RPMI7951 (cell line): ENCODE measurements at places on chromosomes 2 and 18. TPM values are rescaled to one million over a fixed set of nuclear protein-coding genes. Genes with fewer than 3 reads are reported as not detected.

Gene R3HDM1
- 9.6 and 13.8 TPM in 2 replicates for total RNA-seq

Gene FBXO15
- total RNA-seq = 0.96 and 2.3 TPM in 2 replicates

Gene IHH
- not detected in 2 replicates for total RNA-seq

Gene EHD3
- total RNA-seq = 19.9 and 20.0 TPM in 2 replicates

Gene CHRND
- not detected in 2 replicates for total RNA-seq

Gene FSIP2
- total RNA-seq = 0.78 and 1.9 TPM in 2 replicates

Gene TUBA3E
- total RNA-seq = not detected in 2 replicates

Gene DAW1
- 0.10 and 0.48 TPM in 2 replicates for total RNA-seq

Gene TMEM87B
- 44.3 and 53.6 TPM in 2 replicates for total RNA-seq

Gene SCN1A
- total RNA-seq = not detected in 2 replicates

DNA sequence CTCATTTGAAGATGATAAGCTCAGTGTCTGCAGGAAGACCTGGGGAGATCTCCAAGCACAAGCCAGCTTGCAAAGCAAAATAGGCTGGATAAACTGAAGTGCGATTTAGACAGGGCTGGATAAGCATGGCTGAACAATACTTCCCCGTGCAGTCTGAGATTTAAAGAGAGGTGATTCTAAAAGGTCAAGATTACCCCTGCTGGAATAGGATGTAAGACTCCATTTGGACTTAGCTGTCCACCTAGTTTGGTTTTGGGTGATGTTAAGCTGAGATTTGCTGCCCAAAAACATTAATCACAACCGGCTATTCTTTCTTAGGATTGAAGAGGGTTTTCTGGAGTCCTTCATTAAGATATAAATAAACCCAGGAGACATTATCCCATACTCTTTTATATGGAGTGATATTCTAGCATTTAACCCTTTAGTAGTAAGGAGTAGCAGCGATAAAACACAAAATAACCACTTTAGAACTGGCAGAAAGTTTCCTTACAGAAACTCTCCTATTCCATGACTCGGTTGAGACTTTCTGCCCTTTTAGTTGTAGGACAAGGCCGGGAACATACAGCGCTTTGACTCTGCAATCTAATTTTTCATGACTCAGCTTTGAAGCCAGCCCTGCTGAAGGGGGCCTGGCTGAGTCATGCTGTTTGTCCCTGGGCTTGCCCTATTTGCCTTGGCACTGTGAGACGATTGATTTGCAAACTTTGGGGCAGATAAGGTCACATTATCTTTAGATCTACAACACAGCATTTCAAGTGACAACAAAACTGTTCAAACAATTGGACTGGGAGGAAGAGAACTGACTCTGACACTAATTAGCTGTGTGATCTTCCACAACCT, 238.2 kb downstream of the GCA start:
- peak; percentile 11 for DNase-seq

- no peak for DNase-seq
Observed at GRCh38 chr2:197810016-197810415, 5.6 kb downstream of the PLCL1 start.

DNA sequence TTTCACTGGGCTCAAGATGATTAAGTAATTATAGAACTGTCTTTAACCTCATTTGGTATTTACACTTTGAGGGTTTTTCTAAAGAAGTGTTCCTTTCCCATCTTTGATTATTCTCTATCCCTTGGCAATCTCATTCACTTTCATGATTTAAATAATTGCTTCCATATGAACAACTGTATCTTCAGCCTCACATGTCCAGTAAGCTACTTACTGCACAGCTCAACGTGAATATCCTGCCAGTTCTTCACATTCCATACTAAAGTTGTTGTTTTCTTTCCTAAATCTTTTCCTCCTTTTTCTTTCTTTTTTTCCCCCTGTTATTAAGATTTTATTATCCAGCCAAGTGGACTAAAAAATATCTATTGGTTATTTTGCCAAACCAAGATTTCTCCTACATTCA, 37.7 kb downstream of the ZC3H15 start:
- DNase-seq = peak; percentile 34

- DNase-seq = no peak
Observed at GRCh38 chr2:19844750-19845149, 57.0 kb downstream of the TTC32 start.

DNA sequence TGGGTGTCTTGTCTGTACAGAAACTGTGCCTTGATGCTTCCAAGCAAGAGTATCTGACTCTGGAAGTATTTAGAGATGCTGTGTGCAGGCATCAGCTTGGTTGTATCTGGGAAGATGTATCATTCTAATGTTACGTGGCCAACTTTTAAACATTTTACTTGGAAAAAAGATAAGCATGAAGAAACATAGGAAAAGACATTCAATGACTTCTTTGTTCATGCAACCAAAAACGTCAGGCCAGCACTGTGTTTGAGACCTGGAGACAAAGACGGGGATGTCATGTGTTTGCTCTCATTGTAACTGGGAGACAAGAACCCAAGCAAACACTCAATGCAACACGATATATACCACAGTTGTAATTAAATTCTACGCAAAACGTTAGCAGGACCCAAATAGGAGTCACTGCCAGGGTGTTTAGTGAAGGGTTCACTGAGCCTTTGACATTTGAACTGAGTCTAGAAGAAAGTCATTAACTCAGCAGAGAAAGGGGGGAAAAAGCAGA, 8.9 kb upstream of the SESTD1 start:
- no peak for DNase-seq

DNA sequence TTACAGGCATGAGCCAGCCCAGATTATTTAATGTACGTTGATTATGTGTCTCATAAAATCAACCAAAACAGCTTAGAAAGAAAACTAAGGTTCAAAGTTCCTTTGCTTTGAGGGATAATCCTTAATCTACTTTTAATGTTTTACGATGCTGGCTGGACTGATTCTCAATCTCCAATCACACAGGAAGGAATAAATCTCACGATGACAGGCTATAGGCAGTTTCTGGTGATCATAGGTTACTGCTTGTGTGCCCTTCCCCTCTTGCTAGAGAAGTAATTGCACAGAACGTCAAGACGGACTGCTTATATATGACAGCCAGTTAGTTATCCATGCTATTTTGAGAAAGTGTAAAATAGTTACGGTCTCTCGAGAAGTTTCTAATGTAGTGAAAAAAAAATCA, 43.1 kb downstream of the C2orf74 start:
- no peak for DNase-seq

DNA sequence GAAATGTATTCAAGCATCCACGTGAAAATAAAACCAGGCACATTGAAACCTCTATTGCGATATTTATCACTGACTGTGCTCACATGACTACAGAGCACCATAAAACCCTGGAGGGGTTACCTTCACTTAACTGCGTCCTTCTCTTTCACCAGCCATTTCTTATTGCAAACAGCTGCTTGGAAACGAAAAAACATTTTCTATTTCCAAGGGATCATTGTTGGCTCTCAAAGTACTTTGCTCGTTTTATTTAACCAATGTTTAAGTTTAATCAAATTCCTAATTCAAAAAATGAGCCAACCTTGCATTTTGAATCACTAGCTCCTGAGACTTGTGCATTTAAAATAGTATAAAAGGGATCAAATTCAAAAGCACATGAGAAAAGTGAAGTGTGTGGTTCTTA, 134.4 kb downstream of the OSR1 start:
- DNase-seq = no peak

- DNase-seq = peak; percentile 19
Observed at GRCh38 chr2:17303521-17303920, 214.7 kb downstream of the RAD51AP2 start.

DNA sequence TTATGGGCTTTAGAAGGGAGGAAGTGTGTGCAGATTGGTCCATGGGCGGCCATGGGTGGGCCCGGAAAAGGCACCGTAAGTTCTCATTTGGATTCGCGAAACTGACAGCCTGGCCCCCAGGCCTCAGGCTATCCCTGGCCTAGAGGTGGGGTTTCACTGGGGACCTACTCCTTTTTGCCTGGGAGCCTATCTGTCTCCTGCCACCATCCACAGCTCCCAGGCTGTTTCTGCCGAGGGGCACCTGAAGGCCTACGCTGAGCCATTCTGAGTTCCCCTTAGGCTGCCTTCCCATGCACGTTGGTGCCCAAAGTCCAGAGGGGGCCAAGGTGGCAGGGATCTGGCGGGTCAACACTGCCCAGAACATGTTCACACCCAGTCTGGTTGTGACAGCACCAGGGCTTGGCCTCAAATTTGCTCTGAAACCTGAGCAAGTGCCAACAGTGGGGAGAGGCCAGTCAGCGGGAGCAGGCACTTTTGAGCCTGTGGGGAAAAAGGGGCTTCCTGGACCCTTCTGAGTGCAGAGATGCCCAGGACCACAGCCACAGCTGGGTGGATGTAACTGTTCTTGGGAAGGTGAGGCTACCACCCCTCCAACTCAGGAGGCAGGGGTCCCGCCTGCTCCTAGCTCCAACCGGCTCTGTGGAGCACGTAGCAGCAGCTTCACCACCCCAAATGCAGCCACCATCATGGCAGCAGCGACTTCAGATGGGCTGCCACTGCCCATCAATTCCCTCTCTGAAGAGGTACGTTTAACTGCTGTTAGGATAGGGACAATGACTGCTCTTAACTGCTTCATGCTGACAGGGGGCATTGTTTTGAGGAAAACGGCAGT, 73.6 kb upstream of the ZNF804A start:
- DNase-seq = no peak

DNA sequence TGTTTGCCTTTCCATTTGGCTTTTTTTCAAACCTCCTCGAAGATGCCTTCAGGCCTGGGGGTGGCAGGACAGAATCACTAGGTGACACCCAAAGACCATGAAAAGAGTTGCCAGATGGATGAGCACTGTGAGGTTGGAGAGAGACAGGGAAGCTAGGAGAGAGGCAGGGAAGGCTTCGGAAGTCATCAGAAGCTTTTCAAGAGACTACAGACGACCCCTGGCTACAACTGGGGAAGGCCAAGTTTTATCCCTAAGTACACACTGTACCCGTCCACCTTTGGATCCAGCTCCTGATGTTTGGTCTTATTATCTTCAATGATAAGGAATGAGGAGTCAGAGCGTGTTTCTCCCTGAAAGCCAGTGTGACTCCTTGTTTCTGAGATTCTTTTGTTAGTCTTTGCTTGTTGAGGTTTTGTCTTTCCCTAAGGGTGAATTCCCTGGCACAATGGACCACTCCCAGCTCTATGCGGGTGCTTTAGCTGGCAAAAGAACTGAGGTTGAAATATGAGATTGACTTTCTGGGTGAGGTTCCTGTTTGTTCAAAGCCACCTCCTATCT, 33.4 kb upstream of the SLC9A2 start:
- DNase-seq = peak; percentile 29

DNA sequence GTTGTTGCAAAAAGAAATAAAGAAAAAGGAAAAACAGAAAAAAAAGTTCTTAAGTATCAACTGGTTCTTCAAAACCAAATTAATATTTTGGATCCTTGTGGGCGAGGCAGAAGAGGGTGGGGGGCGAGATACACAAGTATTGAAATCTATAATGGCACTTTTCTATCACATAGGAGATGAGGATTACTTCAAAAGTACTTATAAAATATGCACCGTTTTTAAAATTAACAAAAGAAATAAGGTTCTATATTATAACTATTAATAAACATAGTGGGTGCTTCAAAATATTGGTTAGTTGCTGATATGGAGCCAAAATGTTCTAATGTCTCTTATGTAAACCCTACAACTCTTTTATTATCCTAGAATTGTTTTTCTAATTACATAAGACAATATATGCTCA, 2.1 kb downstream of the FECH start:
- no peak for DNase-seq

- no peak for DNase-seq
Observed at GRCh38 chr2:20145497-20146193, 79.3 kb downstream of the SDC1 start.

- peak; percentile 35 for DNase-seq
Observed at GRCh38 chr2:188322569-188323551, 31.2 kb downstream of the GULP1 start.

DNA sequence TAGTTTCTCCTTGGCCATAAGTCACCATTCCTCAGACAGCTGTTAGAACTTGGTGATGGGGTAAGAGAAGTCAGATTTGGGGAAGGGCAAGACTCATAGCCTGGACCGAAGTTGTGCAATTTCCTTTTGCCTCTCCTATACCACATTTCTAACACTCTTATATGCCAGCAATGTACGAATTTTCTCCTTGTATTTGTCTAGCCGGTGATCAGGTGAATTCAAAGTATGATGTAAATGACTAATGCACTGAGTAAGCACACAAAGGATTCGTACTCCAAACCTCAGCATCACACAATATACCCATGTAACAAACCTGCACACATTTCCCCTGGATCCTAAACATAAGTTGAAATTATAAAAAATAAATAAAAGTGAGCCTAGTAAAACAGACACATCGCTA, 1143.5 kb upstream of the CELF4 start:
- no peak for DNase-seq

DNA sequence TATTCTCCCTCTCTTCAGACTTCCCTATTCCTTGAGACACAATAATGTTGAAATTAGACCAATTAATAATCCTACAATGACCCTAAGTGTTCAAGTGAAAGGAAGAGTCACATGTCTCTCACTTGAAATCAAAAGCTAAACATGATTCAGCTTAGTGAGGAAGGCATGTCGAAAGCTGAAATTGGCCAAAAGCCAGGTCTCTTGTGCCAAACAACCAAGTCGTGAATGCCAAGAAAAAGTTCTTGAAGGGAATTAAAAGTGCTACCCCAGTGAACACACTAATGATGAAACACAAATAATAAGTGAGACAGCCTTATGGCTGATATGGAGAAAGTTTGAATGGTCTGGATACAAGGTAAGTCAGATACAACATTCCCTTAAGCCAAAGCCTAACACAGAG, 115.4 kb downstream of the PXDN start:
- peak; percentile 87 for DNase-seq

- DNase-seq = no peak
Observed at GRCh38 chr18:12085136-12085535, 8.5 kb upstream of the ANKRD62 start.

GRCh38 chr2:148253685-148254084, 232.8 kb downstream of the MBD5 start:
- DNase-seq = peak; percentile 18

DNA sequence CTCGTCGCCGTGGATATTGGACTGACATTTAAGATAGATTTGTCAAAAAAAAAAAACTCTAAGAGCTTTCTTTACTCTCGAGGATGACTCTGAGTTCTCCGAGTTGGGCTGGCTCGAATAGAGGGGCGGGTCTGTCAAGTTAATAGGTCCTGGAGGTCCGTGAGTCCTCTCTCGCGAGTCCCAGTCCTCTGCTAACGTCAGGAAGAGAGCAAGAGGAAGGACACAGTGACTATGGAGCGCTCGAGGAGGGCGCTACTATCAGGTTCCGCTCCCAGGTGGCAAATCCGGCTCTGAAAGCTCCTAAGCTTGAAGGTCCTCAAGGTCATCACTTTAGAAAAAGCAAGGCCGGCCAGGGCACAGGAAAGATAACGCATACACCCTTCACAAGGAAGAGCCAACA, 404 bp upstream of the AKAIN1 start:
- no peak for DNase-seq

GRCh38 chr2:136121204-136121910, 3.4 kb upstream of the CXCR4 start:
- no peak for DNase-seq

GRCh38 chr2:170217778-170218251, 39.9 kb downstream of the MYO3B start:
- DNase-seq = peak; percentile 28
